RWPE1 (cell line): ENCODE measurements at places on chromosomes 5 and 9.

DNA sequence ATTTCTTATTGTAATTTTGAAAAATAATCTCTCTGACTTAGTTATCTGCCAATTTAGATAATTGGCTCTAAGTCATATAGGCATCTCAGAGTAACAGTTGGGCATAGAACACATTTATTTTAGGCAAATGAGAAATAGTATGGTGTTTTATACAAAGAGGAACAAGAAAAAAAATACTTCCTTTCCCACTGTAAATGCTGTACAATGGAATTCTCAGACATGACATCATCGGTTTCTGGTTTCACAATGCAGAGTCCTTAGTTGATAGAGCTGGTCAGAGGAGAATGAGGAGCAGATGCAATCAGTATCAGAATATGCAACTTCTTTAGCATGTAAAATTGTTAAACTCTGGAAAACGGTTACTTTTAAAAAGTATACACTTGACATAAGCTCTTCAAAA is 49.4 kb downstream of the PLK2 start:
- DNase-seq = peak; percentile 62

DNA sequence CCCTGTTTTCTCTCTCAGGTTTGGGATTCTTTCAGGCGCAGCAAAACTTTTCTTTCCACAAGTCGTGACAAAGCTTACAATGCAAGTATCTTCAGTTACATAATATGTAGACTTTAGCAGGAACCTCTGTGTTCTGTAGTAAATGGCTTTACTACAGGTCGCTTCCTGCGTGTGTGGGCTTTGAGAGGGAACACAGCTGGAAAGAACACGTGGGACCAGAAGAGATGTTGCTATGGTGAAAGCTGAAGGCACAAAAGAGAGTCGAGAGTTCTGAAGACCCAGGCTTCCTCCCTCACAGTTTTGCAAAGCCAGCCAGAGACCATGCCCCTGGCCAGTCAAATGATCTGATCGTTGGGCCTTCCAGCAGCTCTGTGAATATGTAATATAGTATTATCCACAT is 4.0 kb downstream of the ANKRD55 start:
- no peak for DNase-seq

GRCh38 chr5:43432486-43433375 is 20.5 kb upstream of the CCL28 start:
- peak; percentile 73 for DNase-seq

- no peak for DNase-seq
Measured at GRCh38 chr9:94644543-94644942, 5.2 kb upstream of the FBP1 start.

DNA sequence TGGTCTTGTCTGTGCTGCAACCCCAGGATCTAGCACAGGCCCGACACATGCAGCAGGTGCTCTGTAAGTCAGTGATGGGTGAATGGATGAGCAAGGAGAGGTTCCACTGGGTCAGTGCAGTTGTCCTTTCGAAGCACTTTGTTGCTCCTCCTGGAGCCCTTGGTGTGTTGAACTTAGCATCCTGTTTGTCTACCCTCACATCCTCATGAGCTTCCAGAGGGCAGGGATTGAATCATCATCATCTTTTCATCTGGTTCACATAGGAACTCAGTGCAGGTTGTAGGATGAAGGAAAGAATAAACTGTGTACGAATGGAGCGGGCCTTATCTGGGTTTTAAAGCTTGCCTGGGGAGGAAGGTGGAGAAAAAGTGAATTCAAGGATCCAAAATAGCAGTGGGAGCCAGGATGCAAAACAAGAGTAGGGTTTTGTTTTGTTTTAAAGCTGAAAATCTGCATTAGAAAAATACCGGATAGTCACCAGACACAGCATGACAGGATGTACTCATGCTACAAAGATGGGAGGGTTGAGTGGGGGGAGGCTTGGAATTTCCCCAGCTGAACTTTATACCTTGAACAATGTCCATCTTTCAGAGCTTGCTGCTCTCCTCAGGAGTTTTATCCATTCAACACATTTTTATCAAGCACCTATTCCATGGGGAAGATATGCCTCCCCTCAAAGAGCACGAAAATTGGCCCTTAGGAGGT is 55.8 kb downstream of the PTTG1 start:
- DNase-seq = no peak

GRCh38 chr5:7877851-7878250 is 8.9 kb downstream of the MTRR start:
- DNase-seq = no peak

GRCh38 chr9:136405481-136405880 is 4.9 kb downstream of the ENTR1 start:
- no peak for DNase-seq
